ENCODE measurements at places on chromosomes 11 and 22.

- no peak for DNase-seq
Observed at GRCh38 chr11:47254386-47254785, 3.4 kb upstream of the NR1H3 start.

- no peak for DNase-seq
Observed at GRCh38 chr11:62909107-62909894, 11.9 kb downstream of the CHRM1 start.

GRCh38 chr22:40070701-40071100 is 75.9 kb downstream of the FAM83F start:
- DNase-seq, result no peak

DNA sequence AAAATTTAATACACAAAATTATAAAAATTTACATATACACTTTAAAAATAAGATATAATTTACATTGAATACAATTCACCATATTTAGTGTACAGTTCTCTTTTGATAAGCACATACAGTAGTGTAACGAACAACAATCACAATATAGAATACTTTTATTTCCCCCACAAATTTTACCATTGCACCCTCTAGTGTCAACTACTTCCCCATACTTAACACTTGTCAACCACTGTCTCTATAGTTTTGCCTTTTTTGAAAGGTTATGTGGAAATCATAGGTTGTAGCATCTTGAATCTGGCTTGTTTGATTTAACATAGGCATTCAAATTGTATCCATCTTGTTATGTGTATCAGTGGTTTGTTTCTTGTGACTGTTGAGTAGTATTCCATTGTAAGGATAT is 21.3 kb upstream of the PANX1 start:
- no peak for DNase-seq

GRCh38 chr22:48828688-48829087 is 999.0 kb downstream of the BRD1 start:
- DNase-seq, result no peak

GRCh38 chr22:37870273-37870672 is 21.1 kb downstream of the EIF3L start:
- DNase-seq, result no peak

DNA sequence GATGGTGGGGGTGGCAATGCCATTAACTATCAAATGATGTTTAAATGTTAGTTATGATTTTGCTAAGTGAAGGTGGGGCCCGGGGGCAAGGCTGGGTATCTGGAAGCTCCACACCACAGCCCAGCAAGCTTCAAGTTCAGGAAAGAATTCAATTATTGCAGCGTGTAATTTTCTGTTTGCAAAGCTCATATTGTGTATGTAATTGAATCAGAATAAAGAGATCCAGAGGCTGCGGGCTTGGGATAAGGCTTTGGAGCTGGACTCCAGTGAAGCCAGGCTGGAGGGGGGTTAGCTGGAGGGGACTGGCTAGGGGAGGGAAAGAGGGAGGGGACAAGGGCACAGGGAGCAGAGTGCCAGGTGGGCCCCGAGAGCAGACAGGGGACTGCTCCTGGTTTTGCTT is 557.1 kb upstream of the CADM1 start:
- DNase-seq, result no peak

GRCh38 chr11:61293867-61294716 is 1.0 kb downstream of the VWCE start:
- DNase-seq, result no peak

DNA sequence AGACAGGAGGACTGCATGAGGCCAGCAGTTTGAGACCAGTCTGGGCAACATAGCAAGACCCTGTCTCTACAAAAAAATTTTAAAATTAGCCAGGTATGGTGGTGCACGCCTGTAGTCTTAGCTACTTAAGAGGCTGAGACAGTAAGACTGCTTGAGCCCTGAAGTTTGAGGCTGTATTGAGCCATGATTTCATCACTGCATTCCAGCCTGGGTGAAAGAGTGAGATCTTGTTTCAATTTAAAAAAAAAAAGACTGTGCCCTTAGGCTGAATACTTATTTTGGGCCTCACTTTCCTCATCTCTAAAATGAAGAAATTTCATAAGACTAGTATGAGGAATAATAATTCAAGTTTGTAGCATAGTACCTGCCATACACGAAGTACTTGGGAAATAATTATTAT is 6.9 kb downstream of the AQP11 start:
- no peak for DNase-seq

DNA sequence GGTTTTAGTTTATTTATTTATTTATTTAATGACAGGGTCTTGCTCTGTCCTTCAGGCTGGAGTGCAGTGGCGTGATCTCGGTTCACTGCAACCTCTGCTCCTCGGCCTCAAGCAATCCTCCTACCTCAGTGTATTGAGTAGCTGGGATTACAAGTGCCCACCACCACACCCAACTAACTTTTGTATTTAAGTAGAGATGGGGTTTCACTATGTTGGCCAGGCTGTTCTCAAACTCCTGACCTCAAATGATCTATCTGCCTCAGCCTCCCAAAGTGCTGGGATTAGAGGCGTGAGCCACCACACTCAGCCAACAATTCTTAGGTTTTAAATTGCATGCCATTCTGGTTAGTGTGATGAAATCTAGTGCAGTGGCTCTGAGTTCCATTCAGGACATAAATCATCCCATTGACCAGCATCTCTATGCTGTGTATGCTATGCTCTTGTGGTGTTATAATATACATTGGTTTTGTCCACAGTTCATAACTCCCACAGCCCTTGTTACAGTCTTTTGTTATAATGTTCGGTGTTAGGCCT is 28.5 kb downstream of the ZNF280B start:
- no peak for DNase-seq

GRCh38 chr11:59302991-59303390 is 55.7 kb upstream of the OR5AN1 start:
- DNase-seq, result no peak

GRCh38 chr11:66263231-66263630 is 5.2 kb upstream of the RAB1B start:
- DNase-seq, result no peak

GRCh38 chr11:45779602-45780001 is 25.3 kb upstream of the SLC35C1 start:
- no peak for DNase-seq

- DNase-seq, result no peak
Observed at GRCh38 chr11:134670961-134671370, 258.9 kb upstream of the B3GAT1 start.

- no peak for DNase-seq
Observed at GRCh38 chr11:3827434-3828186, 13.1 kb downstream of the RHOG start.

Measured in CD4-positive, alpha-beta T cell (primary cell).